SK-N-SH (cell line): ENCODE measurements at places on chromosomes 7 and 10. TPM values are rescaled to one million over a fixed set of nuclear protein-coding genes. Genes with fewer than 3 reads are reported as not detected.

The DTX2 gene
- polyA plus RNA-seq: 6.7 and 7.6 TPM in 2 replicates

The SEPTIN14 gene
- polyA plus RNA-seq: not detected in 2 replicates

The VAX1 gene
- polyA plus RNA-seq: not detected in 2 replicates

The ADO gene
- 6.9 and 8.2 TPM in 2 replicates for polyA plus RNA-seq

The SSC4D gene
- polyA plus RNA-seq: 1.6 and 2.0 TPM in 2 replicates
